H1 (cell line): ENCODE measurements at places on chromosomes 11 and 22.

- no peak for DNase-seq
Observed at GRCh38 chr11:46597609-46598219, 3.9 kb upstream of the AMBRA1 start.

DNA sequence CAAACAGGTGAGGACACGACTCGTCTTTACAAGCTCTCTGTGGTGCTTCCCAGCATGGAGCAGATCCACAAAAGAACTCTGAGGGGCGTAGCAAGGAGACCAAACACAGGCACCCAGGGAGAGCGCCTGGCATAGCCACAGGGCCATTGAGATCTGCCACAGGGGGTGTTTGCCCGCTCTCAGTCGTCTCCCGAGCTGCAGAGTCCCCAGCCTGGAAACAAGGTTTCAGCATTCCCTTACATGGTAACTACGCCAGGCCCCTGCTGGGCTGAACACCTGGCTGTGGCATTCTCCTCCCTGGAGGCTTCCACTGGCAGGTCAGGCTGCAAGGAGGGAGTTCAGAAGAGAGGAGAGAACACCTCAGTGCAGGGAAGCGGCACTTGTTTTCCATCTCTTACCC, 962.1 kb downstream of the NTM start:
- no peak for DNase-seq

DNA sequence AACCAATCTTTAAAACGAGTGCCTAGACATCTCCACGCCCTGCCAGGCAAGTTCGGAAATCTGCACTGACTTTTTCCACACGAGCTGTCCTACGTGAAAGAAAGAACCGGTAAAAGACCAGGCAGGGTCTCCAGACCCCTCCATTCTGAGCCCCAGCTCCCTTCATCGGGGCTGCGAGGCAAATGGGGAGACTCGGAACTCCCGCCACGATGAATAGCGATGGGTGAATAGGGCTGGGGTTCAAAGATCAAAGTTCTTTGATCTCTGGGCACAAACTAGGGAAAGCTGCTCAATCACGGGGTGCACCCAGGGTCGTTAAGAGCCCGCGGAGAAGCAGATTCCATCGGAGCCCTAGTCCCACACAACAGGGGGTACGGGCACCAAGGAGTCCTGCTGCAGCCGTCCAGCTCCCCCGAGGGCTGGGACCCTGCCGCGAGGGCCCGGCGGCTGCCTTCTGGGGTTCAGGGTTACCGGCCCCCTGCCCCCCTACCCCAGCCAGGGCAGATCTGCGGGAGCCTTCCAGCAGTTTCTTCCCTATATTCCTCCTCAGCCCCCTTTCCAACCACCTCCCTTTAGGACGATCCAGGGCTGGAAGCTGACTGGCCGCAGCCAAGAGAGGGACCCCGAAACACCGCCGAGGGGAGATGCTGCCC, 1.1 kb downstream of the LRP4 start:
- DNase-seq, result no peak

- no peak for DNase-seq
Observed at GRCh38 chr11:86245369-86246292, 1.1 kb downstream of the EED start.

DNA sequence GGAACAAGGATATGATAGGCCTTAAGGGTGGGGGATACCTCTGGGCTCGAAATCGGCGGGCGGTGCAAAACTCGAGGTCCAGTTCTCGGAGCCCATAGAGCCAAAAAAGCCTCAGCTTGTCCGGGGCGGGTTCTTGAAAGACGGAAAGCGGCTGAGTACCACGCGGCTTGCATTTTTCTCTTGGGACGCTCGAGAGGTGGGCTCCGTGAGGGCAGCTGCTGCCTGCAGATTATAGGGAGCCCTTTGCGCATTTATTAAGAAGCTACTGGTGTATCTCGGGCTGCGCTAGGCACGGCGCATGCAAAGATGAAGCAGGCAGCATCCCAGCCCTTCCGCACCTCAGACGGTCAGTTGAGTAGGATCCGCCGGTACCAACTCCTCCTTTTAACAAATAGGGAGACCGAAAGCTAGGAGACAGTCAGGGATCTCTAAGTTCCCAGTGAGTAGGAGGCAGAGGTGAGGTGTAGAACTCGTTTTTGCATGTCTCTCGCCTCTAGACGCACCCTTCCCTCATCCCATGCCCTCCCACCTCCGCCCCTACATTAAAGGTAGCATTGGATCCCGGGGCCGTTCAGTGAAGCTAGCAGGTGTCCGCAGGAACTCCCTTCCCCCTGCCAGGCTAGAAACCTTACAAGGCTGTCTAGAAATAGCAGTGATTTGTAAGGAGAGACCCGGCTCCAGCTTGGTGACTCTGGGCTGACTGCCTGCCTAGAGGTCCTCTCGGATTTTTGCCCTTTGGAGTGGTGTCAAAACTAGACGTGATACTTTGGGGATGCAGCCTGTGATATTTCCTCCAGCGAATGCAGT, 768 bp downstream of the LDHA start:
- peak; percentile 54 for DNase-seq
